Adrenal gland (tissue), 19 donors: ENCODE measurements at places on chromosomes 6 and 20. TPM values are rescaled to one million over a fixed set of nuclear protein-coding genes. Genes with fewer than 3 reads are reported as not detected.

GRCh38 chr6:168385037-168385759 lies 55.8 kb upstream of the SMOC2 start:
- no peak overlapping the region for H3K27ac ChIP-seq
- DNase-seq, result no peak
- H3K27me3 ChIP-seq, result no peaks in the 10 kb centered on the region
- H3K4me3 ChIP-seq, result no peak overlapping the region

DNA sequence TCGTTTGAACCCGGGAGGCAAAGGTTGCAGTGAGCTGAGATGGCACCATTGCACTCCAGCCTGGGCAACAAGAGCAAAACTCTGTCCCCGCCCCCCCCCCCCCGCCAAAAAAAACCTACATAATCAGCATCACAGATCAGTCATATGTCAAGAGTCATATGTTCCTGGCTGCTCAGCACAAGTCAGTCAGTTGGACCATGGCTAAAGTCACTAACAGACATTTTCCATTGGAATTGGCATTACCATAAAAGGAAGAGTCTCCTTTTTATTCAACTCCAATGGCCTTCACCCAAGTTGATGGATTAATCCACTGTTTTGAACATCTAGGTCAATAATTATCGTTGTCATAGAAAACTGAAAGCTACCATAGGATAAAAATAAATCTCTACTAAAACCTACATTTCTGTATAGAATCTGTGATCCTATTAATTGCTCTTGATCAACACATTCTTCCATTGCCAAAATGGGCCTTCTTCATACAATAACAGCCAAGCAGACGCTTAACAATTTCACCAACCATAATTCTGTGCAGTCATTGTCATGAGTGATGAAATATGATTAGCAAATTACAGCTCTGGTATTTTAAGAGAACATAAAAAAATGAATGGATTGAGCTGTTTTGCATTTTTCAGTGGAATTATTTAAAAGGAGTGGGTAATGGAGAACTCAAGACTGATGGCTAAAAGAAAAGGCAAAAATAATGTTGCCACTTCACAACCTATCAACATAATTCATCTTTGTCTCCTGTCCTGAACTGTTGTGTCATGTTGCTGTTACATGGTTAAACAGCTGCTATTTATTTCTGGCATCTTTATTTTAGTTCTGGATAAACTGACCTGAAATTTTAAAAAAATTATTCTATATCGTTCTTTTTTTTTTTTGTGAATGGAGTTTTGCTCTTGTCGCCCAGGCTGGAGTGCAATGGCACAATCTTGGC lies 555.5 kb upstream of the JARID2 start:
- no peaks in the 10 kb centered on the region for H3K4me1 ChIP-seq
- DNase-seq, result no peak
- H3K27ac ChIP-seq, result no peak overlapping the region
- no peak overlapping the region for H3K4me3 ChIP-seq

DNA sequence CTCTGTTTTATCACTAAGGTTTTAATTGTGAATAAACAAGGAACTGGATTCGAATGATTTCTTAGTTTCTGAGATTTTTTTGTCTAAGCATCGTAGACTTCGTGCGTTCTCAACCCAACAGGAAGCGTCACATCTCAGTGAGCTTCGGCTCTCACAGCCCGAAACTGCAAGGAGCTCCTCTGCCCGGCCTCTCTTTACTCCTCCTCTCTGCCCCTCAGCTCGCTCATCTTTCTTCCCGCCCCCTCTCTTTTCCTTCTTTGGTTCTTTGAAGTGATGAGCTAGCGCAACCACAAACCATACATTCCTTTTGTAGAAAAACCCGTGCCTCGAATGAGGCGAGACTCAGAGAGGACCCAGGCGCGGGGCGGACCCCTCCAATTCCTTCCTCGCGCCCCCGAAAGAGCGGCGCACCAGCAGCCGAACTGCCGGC lies 480 bp upstream of the NT5E start:
- no peak for DNase-seq
- no peak overlapping the region for H3K4me3 ChIP-seq
- no peak overlapping the region for H3K27ac ChIP-seq
- H3K4me1 ChIP-seq, result peaks cover 10% of the 10 kb centered on the region

- peak; percentile 93 for DNase-seq
- no peaks in the 10 kb centered on the region for H3K27me3 ChIP-seq
- H3K36me3 ChIP-seq, result no peaks in the 10 kb centered on the region
- peaks cover 10% of the 10 kb centered on the region for H3K4me1 ChIP-seq
- peak overlapping the region; percentile 71 for H3K27ac ChIP-seq
Measured at GRCh38 chr6:22113026-22113766, 183.6 kb downstream of the PRL start.

DNA sequence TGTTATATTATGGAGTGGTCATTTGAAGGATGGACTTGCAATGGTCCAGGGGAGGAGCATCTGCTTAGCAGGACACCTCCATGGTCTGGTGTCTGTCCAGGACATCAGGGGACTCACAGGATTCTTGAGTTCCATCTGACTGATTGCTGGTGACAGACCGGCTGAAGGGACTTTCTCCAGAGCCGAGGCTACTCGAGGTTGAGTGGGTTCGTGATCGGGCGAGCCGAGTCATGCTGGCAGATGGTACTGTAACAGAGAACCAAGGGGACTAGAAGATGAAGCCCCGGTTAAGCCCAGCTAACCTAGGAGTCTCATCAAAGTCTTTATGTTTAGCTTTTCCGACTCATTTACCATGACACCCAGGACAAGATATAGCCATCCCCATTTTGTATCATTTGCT lies 7.5 kb upstream of the SLA2 start:
- DNase-seq, result no peak
- H3K4me3 ChIP-seq, result no peak overlapping the region
- H3K4me1 ChIP-seq, result no peaks in the 10 kb centered on the region
- H3K27ac ChIP-seq, result no peak overlapping the region
- H3K27me3 ChIP-seq, result no peaks in the 10 kb centered on the region

DNA sequence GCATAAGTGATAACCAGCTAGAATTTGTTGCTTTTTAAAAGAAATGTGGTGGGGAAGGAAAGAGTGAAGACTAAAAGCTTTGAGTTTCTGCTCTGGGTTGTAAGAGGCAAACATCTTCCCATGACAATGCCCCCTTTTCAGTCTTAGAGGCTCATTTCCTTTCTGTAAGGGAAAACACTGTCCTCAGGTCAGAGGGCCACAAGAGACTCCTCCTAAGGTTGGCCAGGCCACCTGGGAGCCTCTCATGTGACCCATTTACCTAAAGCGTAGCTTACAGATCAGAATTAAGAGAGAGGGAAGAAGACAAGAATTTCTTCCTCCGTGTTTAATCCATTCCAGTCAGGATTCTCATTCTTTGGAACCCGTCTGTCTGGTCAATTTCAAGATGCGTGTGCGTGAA lies 220.4 kb upstream of the HEY2 start:
- no peak for DNase-seq
- no peaks in the 10 kb centered on the region for H3K36me3 ChIP-seq
- peaks cover 7% of the 10 kb centered on the region for H3K27me3 ChIP-seq
- no peaks in the 10 kb centered on the region for H3K4me1 ChIP-seq
- H3K27ac ChIP-seq, result no peak overlapping the region

GRCh38 chr6:38091613-38092012 lies 272.1 kb downstream of the ZFAND3 start:
- peak; percentile 72 for DNase-seq
- H3K27ac ChIP-seq, result no peak overlapping the region
- H3K36me3 ChIP-seq, result no peaks in the 10 kb centered on the region
- no peak overlapping the region for H3K4me3 ChIP-seq
- peaks cover 5% of the 10 kb centered on the region for H3K4me1 ChIP-seq
- H3K27me3 ChIP-seq, result no peaks in the 10 kb centered on the region

DNA sequence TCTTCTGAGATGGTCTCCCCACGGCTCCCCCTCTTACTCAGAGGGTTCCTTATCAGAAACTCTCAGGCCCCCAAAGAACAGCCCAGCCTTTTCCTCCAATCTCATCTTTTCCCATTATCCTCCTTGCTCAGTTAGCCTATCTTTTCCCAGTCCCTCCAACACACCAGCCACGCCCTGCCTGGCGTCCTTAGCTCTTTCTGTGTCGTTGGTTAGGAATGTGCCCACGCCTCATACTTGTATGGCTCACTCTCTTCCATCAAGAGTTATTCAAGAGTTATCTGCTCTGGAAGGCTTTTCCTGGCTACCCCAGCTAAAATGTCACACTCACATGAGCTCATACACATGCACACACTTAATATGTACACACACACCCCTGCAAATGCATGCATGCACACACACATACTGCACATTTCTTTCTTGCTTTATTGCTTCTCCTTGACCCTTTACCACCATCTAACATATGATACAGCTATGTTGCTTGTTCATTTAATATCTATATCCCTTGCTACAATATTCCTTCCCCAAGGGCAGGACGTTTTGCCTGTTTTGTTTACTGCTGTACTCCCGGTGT lies 37.6 kb downstream of the SLC2A10 start:
- H3K36me3 ChIP-seq, result no peaks in the 10 kb centered on the region
- peaks cover 6% of the 10 kb centered on the region for H3K27me3 ChIP-seq
- H3K27ac ChIP-seq, result no peak overlapping the region
- DNase-seq, result no peak
- no peaks in the 10 kb centered on the region for H3K4me1 ChIP-seq

DNA sequence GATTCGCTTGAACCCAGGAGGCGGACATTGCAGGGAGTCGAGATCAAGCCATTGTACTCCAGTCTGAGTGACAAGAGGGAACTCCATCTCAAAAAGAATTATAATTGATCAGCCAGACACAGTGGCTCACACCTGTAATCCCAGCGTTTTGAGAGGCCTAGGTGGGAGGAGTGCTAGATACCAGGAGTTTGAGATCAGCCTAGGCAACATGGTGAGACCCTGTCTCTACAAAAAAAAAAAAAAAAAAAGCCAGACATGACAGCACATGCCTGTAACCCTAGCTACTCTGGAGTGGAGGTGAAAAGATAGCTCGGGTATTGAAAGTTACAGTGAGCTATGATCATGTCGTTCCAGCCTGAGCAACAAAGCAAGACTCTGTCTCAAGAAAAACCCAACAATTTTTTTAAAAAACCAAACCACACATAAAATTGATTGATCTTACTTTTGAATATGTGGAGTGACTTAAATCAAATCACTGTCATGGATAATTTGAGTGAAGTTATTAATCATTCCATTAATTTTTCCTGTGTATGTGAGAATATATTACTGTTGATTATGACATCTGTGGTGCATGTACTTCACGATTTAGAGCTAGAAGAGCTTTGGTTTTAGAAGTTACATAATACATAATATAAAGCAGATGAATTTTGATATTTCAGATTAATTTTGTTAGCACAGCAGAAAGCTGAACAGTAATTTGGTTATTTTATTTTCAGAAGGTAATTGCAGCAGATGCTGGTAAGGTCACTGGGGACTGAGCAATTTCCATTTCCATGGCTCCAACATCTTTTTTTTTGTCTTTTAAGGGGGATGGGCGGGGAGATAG lies 34.4 kb downstream of the NCOA7 start:
- H3K27ac ChIP-seq, result no peak overlapping the region
- H3K4me3 ChIP-seq, result no peak overlapping the region
- no peak for DNase-seq
- no peaks in the 10 kb centered on the region for H3K27me3 ChIP-seq
- H3K36me3 ChIP-seq, result peaks cover 8% of the 10 kb centered on the region
- H3K4me1 ChIP-seq, result peaks cover 7% of the 10 kb centered on the region

DNA sequence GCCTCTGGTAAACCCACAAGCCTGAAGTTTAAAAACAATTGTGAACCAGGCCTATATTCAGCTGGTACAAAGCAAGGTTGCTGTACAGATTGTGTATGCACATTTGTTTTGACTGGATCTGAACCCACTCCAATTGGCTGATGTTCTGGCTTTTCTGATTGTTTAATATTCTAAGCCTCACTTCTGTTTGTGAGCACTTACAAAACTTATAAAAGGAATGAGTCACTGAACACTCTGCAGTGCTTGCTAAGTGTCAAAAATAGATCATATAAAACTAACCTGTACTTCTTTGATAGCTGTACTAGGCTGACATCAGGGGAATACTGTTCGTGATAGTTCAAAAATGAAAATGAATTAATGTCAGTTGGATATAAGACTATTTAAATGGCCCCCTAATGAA lies 12.1 kb downstream of the COL21A1 start:
- H3K4me1 ChIP-seq, result no peaks in the 10 kb centered on the region
- no peak overlapping the region for H3K4me3 ChIP-seq
- no peaks in the 10 kb centered on the region for H3K27me3 ChIP-seq
- H3K36me3 ChIP-seq, result no peaks in the 10 kb centered on the region
- no peak for DNase-seq

- H3K27me3 ChIP-seq, result no peaks in the 10 kb centered on the region
- no peaks in the 10 kb centered on the region for H3K36me3 ChIP-seq
- peak overlapping the region; percentile 48 for H3K27ac ChIP-seq
- DNase-seq, result no peak
Measured at GRCh38 chr20:50259705-50260478, 69.3 kb downstream of the CEBPB start.

- no peaks in the 10 kb centered on the region for H3K27me3 ChIP-seq
- H3K36me3 ChIP-seq, result no peaks in the 10 kb centered on the region
- no peak overlapping the region for H3K4me3 ChIP-seq
- H3K27ac ChIP-seq, result no peak overlapping the region
Measured at GRCh38 chr6:29737707-29738630, 14.7 kb downstream of the HLA-F start.

DNA sequence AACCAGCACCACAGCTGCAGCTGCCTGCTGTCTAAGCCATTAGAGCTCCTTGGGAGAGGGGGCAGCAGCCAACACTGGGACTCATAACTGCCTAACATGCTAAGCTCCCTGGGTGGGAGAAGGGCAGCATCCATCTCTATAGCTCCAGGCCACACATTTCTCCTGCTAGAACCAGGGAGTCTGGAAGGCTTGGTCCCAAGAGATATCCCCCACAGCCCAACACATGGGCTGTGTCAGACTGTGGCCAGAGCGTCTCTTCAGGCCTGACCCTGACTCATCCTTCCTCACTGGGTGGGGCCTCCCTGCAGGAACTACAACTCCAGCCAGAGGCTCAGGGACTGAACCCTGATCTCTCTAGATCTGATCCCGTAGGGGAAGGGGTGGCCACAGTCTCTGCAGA lies 411.1 kb downstream of the HDGFL1 start:
- no peaks in the 10 kb centered on the region for H3K36me3 ChIP-seq
- no peaks in the 10 kb centered on the region for H3K4me1 ChIP-seq
- no peak overlapping the region for H3K4me3 ChIP-seq
- no peak overlapping the region for H3K27ac ChIP-seq
- H3K27me3 ChIP-seq, result no peaks in the 10 kb centered on the region

DNA sequence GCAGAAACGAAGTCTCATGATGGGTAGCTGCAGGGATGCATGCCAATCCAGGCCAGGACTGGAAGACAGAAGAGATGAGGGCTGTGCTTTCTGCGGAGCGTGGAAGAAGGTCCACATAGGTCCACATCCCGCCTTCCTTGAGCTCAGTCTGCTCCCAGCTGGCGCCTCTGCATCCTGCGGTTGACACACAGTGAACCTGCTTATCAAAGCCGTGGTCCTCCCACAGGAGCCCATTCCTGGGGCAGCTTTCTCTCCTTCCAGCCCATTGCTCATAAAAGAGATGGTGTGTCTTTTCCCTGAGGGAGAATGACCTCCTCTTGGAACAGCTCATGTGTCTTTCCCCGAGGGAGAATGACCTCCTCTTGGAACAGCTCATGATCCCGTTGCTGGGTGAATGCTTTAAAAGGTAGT lies 225.4 kb downstream of the CDH4 start:
- no peaks in the 10 kb centered on the region for H3K4me1 ChIP-seq
- H3K27ac ChIP-seq, result no peak overlapping the region
- no peaks in the 10 kb centered on the region for H3K36me3 ChIP-seq

CBFA2T2 gene
- 5.7 TPM for total RNA-seq

MLIP gene
- 1.9 TPM for total RNA-seq

KCNK16 gene
- total RNA-seq, result not detected
